ENCODE measurements at places on chromosomes 4 and X.

DNA sequence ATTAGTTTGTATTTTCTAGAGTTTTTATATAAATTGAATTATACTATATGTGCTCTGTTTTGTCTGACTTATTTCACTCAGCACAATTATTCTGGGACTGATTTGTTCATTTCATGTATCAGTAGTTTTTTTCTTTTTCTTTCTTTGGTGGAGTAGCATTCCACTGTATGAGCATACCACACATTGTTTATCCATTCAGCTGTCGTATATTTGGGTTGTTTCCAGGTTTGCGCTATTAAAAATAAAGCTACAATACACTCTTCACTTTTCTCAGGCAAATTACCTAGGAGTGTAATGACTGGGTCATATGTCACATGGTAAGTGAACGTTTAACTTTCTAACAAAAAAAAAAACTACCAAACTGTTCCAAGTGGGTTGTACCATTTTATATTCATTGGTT lies 9.6 kb upstream of the OTUD4 start:
- DNase-seq, result no peak

DNA sequence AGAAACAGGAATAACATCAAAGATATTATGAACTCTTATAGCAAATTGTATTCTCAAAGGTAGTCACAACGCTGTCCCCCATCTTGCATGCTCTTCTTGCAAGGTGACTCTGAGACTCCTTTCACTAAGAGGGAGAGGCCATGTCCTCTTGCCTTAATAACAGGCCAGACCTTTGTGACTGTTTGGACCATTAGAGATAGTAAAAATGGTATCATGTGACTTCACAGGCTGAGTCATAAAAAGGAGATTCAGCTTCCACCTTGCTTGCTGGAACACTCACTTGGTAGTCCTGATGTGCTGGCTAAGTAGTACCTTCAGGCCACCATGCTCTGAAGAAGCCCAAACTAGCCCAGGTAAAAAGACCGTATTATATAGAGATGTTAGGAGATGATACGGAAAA lies 143.8 kb downstream of the FBXW7 start:
- no peak for DNase-seq

DNA sequence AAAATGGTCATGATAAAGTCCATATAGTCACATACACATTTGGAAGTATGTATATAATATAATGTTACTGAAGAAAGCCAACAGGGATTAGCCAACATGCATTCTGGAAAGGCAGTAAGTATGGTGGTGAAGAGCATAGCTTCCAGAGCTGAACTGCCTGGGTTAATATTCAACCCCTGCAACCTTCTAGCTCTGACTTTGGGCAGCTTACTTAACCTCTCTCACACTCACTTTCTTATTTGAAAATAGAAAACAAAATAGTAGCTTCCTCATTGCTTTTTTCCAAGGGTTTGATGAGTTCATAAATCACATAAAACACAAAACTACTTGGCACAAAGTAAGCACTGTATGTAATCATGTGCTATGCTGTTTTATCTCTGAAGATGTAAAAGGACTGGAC lies 216.4 kb downstream of the CHIC2 start:
- DNase-seq, result no peak

GRCh38 chr4:6470502-6471306 lies 1.7 kb downstream of the PPP2R2C start:
- DNase-seq, result no peak

GRCh38 chr4:21226637-21227538 lies 526.6 kb downstream of the PACRGL start:
- DNase-seq, result no peak

DNA sequence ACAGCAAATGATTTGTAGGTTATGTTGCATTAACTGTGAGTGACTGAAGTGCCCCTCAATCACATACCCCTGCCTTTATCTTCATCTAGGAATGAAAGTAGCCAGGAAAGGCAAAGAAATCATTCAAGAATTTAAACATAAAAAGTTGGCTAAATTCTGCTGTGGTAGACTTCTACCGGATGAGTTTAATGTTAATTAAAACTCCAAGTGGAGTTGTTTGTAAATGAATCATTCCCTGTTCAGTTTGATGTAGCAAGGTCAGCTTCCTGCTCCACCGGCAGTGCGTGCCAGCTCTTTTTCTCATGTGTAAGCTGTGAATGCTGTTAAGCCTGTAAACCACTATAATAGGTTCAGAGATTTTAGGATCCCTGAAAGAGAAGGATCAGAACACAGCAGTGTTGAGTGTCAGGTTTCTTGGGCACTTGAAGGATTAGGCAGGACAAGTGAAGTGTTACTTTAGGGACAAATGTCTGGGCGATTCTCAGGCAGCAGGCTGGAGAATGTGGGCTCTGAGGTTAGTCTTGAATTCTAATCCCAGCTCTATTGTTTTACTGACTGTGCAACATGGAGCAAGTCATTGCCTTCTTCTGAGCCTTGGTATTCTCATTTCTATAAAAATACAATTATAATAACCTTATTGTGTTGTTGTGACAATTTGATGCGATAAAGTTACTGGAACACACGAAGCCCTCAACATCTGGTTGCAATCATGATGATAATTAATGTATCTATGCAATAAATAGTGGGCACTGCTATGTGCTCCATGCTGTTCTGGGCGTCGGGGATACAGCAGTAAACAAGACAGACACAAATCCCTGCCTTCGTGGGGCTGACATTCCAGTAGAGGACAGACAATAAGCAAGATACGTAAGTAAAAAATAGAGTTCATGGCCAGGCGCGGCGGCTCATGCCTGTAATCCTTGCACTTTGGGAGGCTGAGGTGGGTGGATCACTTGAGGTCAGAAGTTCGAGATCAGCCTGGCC lies 112.0 kb downstream of the SHROOM3 start:
- no peak for DNase-seq

DNA sequence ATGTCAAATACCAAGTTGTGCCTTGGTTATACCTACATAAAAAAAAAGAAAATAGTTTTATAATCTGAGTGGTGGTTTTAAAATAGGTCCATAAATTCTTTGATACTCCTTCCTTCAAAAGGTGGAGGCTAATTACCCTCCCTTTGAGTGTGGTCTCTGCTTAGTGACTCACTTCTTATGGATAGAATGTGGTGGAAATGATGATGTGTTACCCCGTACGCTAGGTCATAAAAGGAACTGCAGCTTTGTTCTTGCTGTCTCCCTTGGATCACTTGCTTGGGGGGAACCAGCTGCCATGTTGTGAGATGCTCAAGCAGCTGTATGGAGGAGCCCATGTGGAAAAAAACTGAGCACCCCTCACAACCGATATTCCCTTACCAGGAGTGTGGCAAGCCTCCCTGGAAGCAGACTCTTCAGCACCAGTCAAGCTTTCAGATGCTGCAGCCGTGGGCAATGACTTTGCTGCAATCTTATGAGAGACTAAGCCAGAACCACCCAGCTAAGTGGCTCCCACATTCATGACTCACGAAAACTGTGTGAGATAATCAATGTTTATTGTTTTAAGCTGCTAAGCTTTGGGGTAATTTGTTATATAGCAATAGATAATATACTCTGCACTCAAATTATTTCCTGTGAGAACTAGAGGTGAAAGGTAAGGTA lies 195.0 kb upstream of the GATB start:
- DNase-seq, result no peak

DNA sequence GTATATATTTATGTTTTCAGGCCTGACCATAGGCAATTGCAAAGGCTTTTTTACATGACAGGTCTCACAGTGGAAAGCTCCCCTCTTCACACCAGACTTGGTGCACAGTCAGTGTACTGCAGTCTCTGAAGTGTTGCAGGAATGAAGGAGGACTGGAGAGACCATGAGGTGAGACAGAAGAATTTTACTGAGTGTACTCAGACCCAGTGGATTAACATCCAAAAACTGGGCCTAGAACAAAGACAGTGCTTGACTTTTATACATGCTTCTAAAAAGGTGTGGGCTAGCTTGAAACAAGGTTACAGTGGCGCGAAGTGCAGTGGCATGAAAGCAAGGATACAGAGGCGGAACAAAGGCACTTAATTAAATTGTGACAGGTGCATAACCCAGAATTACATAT lies 822.9 kb downstream of the RAPGEF2 start:
- no peak for DNase-seq

Measured in stimulated activated CD8-positive, alpha-beta memory T cell treated with anti-CD3 and anti-CD28 coated beads, Interleukin-7, amount 100 ng/mL, for 1 hour (primary cell).